Activated T-helper 2 cell treated with anti-CD3 and anti-CD28 coated beads, Interferon-gamma antibody, Interleukin-2, Interleukin-4, amounts not matched to agents 10 μg/mL and 5 μg/mL and 100 μg/mL, durations not matched to agents 14 hours and 24 hours and 36 hours (primary cell): ENCODE measurements at places on chromosomes 2 and 18. TPM values are rescaled to one million over a fixed set of nuclear protein-coding genes. Genes with fewer than 3 reads are reported as not detected.

Gene ACTG2
- total RNA-seq: 0.14 and 0.21 TPM in 2 replicates

Gene LCLAT1
- total RNA-seq: 24.6 and 28.9 TPM in 2 replicates

Gene NCKAP5
- total RNA-seq: not detected in 2 replicates

Gene AOX1
- not detected in 2 replicates for total RNA-seq

Gene METTL8
- 38.2 and 39.9 TPM in 2 replicates for total RNA-seq

Gene G6PC2
- total RNA-seq: not detected in 2 replicates

Gene ASB1
- total RNA-seq: 36.3 and 37.4 TPM in 2 replicates

Gene HJURP
- total RNA-seq: 50.5 and 52.4 TPM in 2 replicates

Gene UNC80
- not detected in 2 replicates for total RNA-seq

Gene SPAST
- total RNA-seq: 18.4 and 18.5 TPM in 2 replicates

Gene UGT1A4
- not detected in 2 replicates for total RNA-seq

Gene ERMN
- total RNA-seq: 1.9 and 2.0 TPM in 2 replicates

Gene ZNF396
- total RNA-seq: 0.25 and 0.32 TPM in 2 replicates

Gene DSG4
- not detected in 2 replicates for total RNA-seq
